ENCODE measurements at places on chromosomes 5 and 9.

GRCh38 chr9:110316261-110317075, 21.2 kb downstream of the TXNDC8 start:
- DNase-seq: no peak

DNA sequence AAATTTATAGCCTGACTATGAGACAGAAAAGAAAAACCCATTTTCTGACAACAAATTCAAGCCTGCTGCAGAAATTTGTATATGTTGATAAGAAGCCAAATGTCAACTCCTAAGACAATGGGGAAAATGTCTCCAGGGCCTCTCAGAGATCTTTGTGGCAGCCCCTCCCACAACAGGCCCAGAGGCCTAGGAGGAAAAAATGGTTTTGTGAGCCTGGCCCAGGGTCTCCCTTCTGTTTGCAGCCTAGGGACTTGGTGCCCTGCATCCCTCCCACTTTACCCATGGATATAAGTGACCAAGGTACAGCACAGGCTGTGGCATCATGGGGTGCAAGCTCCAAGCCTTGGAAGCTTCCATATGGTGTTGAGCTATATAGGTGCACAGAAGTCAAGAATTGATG, 740.2 kb downstream of the SEMA5A start:
- DNase-seq: no peak

GRCh38 chr5:92879806-92880543, 701.0 kb downstream of the NR2F1-AS1 start:
- DNase-seq: no peak

- no peak for DNase-seq
Observed at GRCh38 chr5:115460472-115460871, 84.1 kb downstream of the FEM1C start.

DNA sequence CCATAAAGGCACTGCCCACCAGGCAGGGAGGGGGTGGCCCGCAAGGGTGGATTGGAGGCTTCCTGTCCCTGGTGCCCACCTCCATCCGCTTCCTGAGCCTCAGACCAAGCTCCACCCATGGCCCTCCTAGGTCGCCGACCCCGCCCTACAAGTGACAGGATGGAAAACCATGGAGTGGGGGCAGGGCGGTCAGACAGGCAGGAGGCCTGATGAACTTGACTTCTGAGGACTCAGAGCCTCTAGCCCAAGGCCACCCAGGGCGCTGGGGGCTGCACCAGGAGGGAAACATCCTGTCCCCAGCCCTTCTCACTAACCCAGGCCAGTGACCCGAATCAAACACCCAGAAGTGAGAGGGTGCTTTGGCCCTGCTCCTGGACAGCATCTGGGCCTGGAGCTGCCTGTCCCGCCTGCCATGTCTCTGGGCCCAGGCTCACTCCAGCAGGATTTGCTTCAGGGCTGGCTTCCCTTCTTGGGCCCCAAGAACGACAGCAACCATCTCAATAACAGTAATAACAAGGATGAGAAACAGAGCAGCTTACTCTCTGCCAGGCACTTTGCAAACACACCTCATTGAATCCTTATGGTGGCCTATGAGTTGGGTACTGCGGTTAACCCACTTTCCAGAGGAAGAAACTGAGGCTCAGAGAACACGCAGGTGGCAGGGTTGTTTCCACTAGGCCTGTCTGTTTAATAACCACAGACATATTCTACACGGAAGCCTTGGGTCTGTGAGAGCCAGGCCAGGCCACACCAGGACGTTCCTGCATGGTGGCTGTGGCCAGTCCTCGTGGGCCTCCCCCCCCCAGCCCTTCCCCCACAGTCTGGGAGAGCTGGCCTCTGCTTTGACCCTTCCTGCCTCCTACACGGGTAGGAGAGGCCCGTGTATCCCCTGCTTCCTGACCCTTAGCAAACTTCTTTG, 4.4 kb upstream of the ST6GALNAC6 start:
- DNase-seq: no peak

- peak; percentile 14 for DNase-seq
Observed at GRCh38 chr9:83509402-83509801, 28.8 kb downstream of the FRMD3 start.

DNA sequence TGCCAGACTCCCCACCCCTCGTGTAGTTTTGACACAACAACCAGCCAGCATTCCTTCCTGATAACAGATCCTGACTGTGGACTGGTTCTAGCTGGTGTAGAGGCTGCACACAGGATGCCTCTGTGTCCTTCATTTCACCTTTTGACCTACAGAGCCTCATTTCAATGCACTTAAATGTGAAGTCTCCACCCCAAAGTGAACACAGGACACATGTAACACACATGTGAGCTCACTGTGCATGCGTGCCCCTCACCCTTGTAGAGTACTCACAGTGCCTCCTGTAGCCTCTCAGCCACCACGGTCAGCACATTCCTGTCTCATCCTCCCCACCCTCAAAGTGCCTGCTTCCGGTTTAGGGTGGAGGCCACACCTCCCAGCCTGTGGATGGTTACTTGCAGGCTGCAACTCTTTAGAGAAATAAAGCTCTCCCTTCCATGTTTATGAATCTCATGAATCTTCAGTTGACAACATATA, 11.6 kb upstream of the NKD2 start:
- peak; percentile 88 for DNase-seq

DNA sequence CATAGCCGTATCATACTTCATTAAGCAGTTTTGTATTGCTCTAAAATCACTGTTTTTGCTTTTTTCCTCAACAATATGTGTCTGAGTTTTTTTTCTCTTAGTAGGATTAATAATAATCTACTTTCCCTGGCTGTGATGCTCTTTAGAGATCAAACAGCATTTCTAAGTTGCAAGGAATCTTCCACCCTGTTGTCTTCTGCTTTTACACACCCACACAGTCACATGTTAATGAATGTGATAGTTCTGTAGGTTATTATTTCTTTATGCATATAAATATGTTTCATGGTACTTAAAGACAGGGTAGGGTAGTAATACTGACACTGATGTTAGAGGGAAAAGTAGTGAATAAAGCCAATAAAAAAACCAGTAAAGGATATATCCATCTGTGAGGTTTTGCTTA, 29.3 kb downstream of the SLC44A1 start:
- no peak for DNase-seq

- DNase-seq: no peak
Observed at GRCh38 chr5:147901599-147902039, 4.7 kb downstream of the C5orf46 start.

GRCh38 chr9:100213730-100214477, 114.9 kb downstream of the INVS start:
- DNase-seq: no peak

- no peak for DNase-seq
Observed at GRCh38 chr9:99158629-99159028, 53.7 kb downstream of the TGFBR1 start.
